H1 (cell line): ENCODE measurements at places on chromosomes 16 and 17. TPM values are rescaled to one million over a fixed set of nuclear protein-coding genes. Genes with fewer than 3 reads are reported as not detected.

DNA sequence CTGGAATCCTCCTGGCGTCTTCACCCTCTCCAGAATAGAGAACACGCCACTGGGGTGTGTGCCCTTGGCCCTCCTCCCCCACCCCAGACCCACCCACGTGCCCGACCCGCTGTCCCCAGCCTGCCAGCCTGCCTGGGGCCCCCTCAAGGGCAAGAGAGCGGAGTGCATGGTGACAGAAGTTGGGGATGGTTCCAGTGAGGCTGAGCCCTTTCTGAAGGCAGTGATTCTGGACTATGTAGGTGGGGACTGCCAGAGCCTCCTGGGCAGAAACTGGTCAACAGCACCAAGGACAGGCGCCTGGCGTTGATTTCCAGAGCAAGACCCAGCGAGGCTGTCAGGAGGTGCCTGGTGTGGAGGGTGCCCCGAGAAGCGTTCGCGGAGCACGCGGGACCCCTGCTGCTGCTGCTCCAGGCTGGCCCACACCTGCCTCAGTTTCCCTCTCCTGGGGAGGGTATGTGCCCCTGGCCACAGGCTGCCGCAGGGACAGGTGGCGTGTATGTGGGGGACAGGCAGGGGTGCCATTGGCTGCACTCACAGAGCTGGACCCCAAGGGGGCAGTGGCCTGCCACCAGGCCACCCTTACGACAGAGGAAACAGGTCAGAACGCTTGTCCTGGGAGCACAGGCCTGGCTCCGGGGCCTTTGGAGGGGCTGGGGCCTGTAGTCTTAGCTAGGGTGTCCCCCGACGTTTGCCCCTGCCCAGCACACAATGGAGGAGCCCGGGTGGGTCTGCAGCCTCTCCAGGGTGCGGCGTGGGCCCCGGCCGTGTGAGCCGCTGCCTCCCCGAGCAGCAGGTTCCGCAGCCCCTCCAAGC lies 1.2 kb downstream of the SSTR5 start:
- DNase-seq: no peak
- no peak overlapping the region for H3K4me3 ChIP-seq
- peaks cover 10% of the 10 kb centered on the region; the same call in 1 of the 2 replicates for H3K27me3 ChIP-seq
- no peak overlapping the region for H3K27ac ChIP-seq
- H3K4me1 ChIP-seq: peaks cover 11% of the 10 kb centered on the region

DNA sequence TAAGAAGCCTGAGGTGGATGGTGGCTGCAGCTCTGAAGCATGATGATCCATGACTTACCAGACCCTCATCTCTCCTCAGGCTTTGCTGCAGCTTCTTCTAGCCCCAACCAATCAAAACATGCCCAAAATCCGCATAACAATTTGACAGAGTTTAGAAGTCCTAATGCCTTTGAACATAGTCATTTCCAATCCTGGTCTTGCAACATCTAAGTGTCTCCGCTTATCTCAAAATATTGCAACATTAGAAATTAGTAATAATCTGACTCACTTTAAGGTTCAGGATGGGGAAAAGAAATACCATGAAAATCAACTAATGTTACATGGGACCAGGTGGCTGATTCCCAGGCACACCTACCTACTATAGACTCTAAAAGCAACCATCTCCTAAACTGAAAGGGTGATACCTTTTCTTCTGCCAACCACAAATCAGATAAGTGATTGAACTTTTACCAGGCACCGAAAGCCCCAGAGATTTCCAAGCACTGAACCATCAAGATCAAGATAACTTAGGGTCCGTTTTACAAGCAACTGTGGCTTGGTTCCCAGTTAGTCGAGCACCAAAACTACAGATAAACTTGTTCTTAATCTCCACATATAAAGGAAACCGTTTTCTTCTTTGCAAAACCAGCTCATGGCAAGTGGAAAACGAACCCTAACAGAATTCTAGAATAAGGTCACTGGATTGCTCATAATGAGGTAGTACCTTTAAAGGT lies 14.0 kb downstream of the ERN1 start:
- DNase-seq: no peak
- no peaks in the 10 kb centered on the region for H3K4me1 ChIP-seq

DNA sequence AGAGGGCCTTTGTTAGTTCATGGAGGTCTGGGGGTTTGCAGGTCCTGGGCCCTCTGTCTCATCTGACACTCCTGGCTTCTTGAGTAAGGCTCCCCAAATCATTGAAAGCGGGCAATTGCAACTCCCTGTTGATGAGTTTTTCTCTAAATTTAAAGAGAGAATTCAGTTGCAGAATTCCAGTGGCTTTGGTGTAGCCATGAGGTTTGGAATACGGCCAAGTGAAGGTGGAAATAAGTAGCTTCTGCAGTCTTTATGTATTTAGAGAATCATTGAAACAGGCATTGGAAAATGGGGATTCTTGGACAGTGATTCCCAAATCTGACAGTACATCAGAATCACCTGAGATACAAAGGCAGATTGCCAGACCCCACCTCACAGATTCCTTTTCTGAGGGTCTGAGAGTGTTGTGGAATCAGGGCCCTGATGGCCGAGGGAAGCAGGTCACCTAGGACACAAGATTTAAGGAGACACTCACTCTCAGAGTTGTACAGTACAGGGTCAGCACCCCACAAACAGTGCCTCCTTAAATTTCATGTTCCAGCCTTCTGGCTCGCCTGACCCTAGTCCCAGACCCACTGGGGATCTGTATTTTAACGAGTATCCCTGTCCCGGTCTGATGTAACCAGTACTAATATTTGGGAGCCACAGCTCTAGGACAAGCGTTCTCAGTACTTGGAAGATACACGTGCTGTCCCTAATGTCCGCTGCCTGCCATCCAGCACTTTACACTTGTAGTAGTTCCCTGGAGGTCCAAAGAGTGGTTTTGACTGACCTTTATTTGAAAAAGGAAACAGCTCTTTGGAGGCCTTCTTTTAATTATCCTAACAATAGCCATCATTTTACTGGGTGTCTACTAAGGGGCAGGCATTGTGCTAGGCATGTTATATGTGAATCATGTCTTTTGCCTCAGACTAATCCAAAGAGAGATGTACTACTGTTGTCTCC lies 37.8 kb downstream of the YPEL2 start:
- no peak for DNase-seq
- no peaks in the 10 kb centered on the region for H3K36me3 ChIP-seq
- no peak overlapping the region for H3K27ac ChIP-seq

DNA sequence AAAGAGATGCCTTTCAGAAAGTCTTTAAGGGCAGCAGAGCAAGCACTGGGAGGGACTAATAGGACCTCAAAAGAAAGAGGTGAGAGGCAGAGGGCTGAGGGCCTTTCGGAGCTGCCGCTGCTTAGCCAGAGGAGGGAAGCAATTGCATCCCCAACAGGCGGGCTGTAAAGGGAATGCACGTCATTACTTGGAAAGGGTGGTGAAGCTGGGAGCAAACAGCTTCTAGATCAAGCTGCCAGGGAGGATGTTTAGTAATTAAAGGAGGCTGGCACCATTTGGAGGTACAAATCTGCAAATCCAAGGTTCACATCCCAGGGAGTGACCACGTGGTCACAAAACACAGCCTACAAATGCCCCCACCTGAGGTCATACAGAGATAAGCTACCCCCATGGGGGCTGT lies 429.0 kb upstream of the RBFOX1 start:
- no peak overlapping the region for H3K27ac ChIP-seq
- no peaks in the 10 kb centered on the region for H3K36me3 ChIP-seq
- no peak for DNase-seq
- no peaks in the 10 kb centered on the region; the same call in 1 of the 2 replicates for H3K4me1 ChIP-seq
- peaks cover 17% of the 10 kb centered on the region for H3K27me3 ChIP-seq
- H3K4me3 ChIP-seq: no peak overlapping the region

The UNC119 gene
- total RNA-seq: 43.5 and 44.1 TPM in 2 replicates
